Mesenteric fat pad (tissue), 1 donor: ENCODE measurements at places on chromosomes 5 and 9. TPM values are rescaled to one million over a fixed set of nuclear protein-coding genes. Genes with fewer than 3 reads are reported as not detected.

- DNase-seq = no peak
These were observed 13.5 kb downstream of the TXNDC15 start for GRCh38 chr5:134887593-134888159.

DNA sequence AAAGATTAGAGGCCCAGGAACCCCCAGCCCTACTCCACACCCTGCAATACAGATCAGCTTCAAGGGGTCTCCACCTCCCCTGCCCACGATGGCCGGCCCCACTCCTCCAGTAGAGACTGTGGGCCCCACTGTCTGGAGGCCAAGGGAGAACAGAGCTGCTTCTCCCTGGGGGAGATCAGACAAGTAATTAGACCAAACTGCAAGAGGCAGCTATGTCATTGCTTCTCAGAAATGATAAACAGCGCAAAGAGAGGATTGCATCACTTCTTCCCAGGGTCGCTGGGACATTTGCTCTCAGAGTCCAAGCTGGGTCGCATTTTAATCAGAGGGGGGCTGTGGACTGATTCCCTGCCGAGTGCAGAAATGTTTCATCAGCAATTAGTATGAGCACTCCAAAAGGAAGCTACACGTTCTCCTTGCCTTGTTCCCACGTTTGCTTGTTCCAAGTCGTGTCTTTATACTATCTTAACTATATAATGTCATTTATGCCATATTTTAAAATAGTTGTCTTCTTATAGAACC is 59.9 kb downstream of the ROPN1L start:
- no peak for DNase-seq

- DNase-seq = no peak
These were observed 114.2 kb upstream of the MAN2A1 start for GRCh38 chr5:109575506-109575905.

- no peak for DNase-seq
These were observed 15.8 kb upstream of the NIPAL4 start for GRCh38 chr5:157444224-157444623.

- no peak for DNase-seq
These were observed 18.8 kb downstream of the MAP1B start for GRCh38 chr5:72125941-72126620.

- no peak for DNase-seq
These were observed 690.4 kb downstream of the SLCO4C1 start for GRCh38 chr5:101605700-101606099.

- DNase-seq = no peak
These were observed 1.1 kb downstream of the PCDHAC2 start for GRCh38 chr5:140967226-140967893.

- no peak for DNase-seq
These were observed 5.2 kb downstream of the CRB2 start for GRCh38 chr9:123361086-123361730.

- DNase-seq = no peak
These were observed 463.1 kb downstream of the NR2F1-AS1 start for GRCh38 chr5:93117751-93118531.

- DNase-seq = no peak
These were observed 275.6 kb downstream of the KDM4C start for GRCh38 chr9:7033076-7034045.

CDKN2B-AS1 gene
- total RNA-seq = 0.64 TPM

SPATA31D4 gene
- not detected for total RNA-seq

DNM1 gene
- 24.1 TPM for total RNA-seq

SPATA31A6 gene
- total RNA-seq = not detected

FOXI1 gene
- total RNA-seq = not detected

SSBP2 gene
- 29.0 TPM for total RNA-seq
